ENCODE measurements at places on chromosomes 12 and 14.

DNA sequence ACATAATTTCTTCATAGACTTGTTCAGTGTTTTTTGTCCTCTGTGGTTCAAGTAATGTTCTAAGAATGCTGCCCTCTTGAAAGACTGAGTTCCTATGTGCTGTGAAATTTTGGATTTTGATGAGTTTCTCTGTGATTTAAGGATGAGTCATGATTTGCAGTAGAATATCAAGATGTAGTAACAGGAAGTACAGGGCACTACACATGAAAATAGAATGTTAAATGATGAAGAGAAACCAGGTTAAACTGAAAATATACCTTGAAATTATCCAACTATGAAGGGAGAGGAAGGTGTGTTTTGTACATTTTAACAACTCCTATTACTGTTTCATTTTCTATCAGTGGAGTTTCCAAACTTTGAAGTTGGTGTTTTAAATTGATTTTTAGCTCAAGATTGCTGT is 4.8 kb downstream of the ELK3 start:
- DNase-seq = no peak

DNA sequence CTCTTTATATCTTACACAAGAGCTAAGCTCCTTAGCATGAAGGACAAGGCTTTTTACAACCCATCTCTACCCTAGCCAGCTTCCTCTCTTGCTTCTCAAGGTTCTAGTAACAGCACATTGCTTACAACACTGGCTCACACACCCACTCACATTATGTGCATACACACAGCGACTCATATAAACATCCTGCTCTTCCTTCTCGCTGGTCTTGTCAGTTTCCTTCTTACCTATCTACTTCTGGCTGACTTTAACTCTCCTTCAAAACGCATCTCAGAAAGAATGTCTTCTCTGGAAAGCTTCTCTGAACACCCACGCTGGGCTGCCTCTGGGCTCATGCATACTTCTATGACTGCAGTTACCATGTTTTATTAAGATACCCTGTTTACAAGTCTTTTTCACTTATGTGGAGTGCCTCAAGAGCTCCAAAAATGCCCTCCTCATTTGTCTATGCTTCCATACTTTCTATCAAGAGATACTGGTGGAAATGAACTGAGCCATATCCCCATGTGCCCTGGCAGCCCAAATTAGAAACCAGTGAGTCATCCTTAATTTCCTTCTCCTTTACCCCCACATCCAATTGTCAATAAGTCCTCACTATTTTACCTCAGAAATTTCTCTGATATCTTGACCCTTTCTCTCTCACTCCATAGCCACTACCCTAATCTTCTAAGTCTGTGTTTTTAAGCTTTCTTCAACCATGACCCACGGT is 126.9 kb upstream of the KRAS start:
- DNase-seq = no peak

GRCh38 chr14:97977651-97978261 is 1180.6 kb downstream of the VRK1 start:
- DNase-seq = peak; percentile 92

DNA sequence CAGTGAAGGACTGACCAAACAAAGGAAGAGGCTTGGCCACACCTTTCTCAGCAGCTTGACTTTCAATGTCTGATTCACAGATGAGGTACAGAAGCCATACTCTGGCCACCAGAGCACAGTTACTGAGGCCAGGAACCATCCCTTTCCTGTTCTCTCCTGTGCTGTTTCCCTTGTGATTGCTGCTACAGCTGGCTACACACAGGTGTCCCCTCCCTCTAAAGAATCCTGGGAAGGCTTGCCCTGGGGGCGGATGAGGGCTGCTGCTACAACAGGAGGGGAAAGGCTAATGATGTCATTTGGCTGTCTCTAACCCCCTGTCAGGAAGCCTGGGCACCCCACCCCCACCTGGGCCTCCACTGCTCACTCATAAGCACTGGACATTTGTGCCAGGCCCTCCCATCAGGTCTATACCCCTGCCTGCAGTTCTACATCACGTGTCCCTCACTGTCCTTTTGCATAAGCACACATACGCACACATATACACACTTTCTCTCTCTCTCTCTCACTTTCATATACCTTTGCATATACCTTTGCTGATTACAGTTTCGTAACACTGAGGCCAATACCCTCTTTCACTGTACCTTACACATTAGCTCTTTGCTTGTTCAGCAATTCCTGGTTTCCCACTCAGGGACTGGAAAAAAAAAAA is 41.4 kb downstream of the PRPF40B start:
- no peak for DNase-seq

- no peak for DNase-seq
These were observed 2.0 kb downstream of the SYNE3 start for GRCh38 chr14:95514131-95515079.

- peak; percentile 100 for DNase-seq
These were observed 42.4 kb upstream of the VRK1 start for GRCh38 chr14:96754845-96755184.

DNA sequence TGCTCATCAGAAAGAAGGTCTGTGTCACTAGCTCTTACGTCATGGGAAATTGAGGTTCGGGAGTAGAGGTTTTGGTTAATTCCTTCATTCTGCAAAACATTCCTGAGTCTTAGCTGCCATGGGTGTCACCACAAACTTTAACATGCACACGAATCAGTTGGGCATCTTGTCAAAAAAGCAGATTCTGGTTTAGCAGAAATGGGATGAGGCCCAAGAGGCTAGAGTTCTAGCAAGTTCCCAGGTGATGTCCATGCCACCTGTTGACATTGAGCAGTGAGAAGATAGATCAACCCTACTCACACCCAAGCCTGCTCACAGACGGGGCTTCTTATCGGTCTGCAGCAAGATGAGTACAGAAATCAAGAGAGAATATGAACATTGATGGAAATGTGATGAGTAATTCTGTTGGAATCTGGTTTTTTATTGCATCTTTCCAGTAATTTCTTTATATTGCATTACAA is 11.7 kb upstream of the RIN3 start:
- DNase-seq = no peak

DNA sequence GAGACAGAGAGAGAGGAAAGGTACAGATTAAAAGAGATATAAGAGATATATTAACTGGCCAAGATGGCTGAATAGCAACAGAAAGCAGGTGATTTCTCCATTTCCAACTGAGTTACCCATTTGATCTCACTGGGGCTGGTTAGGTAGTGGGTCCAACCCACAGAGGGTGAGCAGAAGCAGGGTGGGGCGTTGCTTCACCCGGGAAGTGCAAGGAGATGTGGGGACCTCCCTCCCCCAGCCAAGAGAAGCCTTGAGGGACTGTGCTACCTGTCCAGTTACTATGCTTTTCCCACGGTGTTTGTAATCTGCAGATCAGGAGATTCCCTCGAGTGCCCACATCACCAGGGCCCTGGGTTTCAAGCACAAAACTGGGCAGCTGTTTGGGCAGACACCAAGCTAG is 131.2 kb downstream of the AKAP6 start:
- DNase-seq = no peak

GRCh38 chr14:103949131-103949790 is 6.9 kb upstream of the RD3L start:
- DNase-seq = no peak

GRCh38 chr12:76962099-76962498 is 83.3 kb upstream of the CSRP2 start:
- DNase-seq = no peak

DNA sequence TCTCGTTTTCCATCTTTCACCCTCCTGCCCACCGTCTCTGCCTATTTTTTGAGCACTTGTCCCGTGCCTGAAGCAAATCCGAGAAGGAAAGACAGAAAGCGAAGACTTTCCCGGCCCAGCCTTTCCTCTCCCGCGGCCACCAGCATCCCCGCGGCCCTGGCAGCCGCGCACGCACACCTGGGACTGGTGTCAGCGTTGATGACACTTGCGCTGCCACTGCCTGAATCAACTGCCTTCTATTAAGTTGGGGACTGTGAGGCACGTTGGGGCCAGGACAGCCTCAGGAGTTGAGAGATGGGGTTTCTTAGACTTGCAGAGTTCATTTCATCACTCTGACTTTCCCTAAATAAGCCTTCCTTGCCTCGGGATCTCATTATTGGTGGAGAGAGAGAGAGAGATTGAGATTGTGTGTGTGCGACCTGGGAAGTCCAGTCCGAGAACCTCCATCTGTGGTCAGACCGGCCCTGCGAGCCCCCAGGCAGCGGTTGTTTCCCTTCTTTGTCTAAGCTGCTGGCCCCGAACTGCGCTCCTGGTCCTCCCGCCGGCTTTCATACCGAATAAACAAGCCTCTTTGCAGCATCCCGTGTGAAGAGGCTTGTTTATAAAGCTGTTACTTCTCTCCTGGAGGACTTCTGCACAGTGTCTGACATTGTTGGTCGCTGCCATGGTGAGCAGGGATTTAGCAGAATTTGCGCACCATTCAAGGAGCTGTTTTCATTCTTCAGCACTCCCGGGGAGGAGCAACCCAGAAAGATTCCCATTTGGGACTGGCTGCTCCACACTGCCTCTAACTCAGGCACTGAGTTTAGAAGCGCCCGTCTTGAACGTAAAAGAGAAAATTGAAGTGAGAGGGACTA is 1.5 kb downstream of the PDZRN4 start:
- DNase-seq = peak; percentile 18

DNA sequence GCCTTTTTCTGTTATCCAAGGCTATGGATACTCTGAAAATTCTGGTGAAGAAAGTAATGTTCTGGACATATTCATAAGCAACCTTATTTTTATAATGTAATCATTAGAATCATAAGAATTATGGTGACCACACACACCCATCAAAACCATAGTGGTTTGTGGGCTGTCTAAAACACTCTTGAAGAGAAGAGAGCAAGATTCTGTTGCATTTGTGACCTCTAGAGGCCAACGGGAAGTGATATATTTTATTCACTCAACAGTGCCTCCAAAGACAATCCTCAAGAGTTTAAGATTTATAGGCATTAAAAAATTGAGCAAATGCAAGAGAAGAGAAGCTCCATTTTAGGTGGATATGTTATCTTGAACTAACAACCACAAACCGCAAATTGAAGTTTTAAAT is 68.5 kb upstream of the LGR5 start:
- peak; percentile 33 for DNase-seq

GRCh38 chr12:67269633-67270573 is 745 bp downstream of the CAND1 start:
- peak; percentile 60 for DNase-seq

DNA sequence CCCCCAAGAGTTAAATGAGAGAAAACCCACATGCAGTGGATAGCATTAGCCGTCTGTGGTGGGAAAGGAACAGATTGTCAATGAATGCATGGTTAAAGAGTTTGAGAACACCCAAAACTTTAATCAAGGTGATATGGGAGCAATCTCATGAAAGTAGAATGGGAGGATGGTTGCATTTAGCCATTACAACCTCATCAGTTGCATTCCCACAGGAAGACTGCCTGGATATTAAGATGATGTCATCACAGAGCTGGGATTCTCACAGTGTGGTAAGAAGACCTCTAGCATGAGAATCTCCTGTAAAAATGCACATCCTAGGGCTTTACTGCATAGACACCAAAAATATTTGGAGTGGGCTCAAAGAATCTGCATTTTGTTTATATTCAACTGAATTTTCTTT is 284.9 kb downstream of the RGS6 start:
- no peak for DNase-seq

GRCh38 chr14:23951590-23952201 is 1.9 kb upstream of the DHRS4 start:
- DNase-seq = peak; percentile 32

DNA sequence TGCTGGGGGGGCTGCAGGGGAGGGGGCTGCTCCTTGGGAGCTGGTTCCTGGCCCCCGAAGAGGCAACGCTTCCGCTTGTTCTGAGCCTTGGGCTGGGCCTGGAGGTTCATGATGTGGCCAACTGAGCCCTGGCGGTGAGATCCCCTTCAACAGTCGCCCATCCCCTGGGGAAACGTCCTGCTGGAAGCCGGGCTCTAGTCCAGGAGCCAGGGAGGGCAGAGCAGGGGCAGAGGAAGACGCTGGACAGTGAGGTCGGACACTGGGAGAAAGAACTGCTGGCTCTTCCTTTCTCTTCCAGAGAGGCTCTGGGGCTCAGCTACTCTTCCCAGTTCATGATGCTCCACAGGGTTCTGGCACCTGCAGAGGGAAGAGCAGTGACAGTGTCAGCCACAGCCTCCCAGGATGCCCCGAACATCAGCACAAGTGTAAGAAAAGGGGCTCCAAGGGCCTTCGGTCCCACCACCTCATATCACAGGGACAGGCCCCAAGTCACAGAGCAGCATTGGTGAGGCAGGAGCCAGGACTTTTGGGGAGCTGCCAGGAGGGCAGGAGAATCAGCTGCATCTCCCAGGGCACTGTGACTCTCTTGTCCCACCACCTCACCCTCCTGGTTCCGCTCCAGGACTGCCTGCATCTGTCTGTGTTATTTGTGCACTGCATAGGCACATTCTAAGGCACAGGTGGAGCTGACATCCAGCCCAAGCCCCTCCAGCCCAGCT is 25.9 kb upstream of the PNMA1 start:
- DNase-seq = no peak

DNA sequence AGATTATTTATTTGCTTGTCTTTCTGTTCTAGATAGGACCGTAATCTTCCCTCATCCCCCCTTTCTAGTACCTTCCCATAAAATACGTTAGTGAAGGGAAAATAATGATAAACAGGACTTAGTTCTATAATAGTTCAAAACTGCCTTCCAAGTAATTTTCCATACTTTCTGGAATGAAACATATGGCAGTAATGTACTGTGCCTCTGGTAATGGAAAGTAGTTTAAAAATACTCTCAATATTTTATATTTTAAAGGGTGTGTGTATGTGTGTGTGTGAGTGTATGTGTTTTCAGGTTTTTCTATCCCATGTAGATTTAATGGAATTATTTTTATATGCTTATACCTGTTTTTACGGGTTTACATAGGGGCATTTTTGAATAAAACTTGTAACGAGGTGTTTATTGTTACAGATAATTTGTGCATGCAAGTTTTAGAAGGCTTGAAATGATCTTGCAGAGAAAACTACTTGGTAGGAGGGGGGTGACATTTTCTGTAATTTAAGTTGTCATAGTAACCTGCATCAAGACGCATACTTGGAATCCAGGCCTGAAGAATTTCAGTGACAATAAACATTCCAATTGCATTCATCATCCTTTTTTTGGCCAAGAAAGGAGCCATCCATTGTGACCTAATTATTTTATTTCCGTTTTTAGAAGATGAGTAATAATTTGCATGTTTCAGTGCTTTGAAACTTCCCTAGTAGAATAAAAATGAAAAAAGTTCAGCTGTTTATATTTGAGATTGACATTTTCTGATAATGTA is 38.9 kb downstream of the RASSF8 start:
- DNase-seq = no peak

- no peak for DNase-seq
These were observed 111.6 kb upstream of the PZP start for GRCh38 chr12:9319842-9320173.

DNA sequence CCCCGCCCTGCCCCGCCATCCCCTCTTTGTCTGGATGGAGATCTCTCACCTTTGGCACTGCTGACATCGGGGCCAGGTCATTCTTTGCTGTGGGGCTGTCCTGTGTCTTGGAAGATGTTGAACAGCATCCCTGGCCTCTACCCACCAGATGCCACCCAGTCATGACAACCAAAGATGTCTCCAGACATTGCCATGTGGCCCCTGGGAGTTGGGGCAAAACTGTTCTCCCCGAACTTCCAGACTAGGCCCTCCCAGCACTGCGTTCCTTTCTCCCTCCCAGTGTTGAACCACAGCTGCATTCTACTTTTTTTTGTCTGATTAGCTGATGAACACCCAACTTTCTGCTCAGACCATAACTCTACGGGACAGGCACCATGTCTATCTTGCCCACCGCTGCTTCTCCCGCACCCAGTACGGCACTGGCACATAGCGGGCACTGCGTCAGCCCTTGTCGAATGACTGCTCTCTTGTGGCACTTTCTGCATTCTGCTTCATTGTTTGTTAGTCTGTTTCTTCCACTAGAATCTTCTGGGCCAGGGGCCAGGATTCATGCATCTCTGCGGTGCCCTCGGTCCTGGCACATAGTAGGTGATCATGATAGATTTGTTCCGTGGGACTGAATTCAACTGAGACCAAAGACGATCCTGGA is 13.1 kb upstream of the MYL2 start:
- no peak for DNase-seq
